GM12892 (cell line): ENCODE measurements at places on chromosomes 12 and 14.

DNA sequence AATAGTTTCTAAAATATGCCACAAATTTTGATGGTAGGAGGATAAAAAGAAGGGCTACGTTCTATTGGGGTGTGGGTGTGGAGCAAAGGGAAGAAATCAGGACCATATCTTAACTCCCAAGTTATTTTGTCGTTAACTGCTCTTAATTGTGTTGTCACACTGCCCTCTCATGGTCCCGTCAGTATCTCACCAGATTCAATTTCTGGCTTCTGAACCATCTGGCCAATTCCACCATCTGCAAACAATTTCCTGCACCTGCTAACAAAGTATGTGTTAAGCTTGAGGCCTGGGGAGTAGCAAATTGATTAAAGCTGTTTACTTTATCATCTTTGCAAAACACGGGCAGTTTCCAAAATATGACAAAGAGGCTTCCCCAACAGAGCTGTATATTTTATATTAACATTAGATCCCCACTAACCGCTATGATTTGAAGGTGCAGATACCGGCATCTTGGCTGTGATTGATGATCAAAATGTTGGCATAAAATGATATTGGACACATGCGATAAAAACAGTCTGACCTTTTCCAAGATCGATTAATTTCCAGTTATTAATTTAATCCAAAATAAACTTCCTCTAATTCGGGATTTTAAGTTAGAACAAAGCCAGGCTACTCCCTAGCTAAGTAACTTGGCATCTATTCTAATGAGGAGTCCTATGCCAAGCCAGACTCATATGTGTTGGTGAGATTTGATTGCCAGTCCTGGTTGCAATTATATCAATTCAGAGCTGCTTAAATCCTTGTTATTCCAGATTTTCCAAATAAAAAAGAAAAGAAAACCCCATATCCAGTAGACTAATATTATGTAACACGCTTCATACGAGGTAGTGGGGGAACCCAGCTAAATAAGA is 6.9 kb upstream of the DNM1L start:
- no peak for DNase-seq

- no peak for DNase-seq
Observed at GRCh38 chr14:76708028-76708427, 53.2 kb upstream of the VASH1 start.

GRCh38 chr12:52251367-52252051 is 18.5 kb downstream of the KRT7 start:
- DNase-seq: no peak

GRCh38 chr12:27161458-27162228 is 79.3 kb upstream of the C12orf71 start:
- DNase-seq: no peak

DNA sequence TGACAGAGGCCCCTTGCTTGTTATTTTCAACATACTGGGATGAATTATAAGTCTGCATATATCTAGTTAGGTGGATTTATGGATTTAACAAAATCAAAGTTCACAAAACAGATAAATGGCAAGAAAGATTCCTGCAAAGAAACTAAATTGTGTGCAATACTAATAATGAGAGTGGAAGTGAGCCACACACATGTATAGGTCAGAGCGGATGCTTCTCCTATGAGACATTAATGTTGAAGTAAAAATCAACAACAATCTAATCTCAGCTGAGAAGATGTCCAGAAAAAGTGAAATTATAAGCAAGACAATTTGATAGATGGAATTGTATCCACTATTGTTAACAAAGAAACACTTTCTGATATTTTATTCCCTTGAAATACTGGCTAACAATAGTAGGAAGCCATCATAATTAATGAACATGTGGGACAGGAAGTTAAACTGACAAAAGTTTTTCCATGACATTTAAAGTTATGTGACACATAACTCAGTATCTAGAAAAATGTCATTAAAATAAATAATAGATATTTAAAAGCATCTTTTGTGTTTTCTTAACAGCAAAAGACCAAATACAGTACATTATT is 39.7 kb downstream of the RAD51B start:
- DNase-seq: no peak

- no peak for DNase-seq
Observed at GRCh38 chr12:98745578-98746391, 100.7 kb downstream of the APAF1 start.

DNA sequence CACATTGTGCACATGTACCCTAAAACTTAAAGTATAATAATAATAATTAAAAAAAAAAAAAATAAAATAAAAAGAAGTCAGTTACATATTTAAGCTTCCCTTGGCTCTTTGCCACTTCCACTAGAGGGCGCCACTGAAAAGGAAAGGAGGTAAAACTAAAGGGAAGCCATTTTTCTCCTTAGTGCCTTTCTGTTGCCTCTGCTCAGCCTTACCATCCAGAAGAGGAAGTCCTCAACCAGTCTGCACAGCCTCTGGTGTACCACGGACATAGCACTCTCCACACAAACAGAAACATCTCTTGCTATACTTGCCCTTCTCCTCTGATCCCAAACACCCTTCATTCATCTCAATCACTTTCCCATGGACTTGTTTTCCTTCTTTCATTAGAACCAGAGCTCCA is 169.0 kb upstream of the EEA1 start:
- peak; percentile 10 for DNase-seq

DNA sequence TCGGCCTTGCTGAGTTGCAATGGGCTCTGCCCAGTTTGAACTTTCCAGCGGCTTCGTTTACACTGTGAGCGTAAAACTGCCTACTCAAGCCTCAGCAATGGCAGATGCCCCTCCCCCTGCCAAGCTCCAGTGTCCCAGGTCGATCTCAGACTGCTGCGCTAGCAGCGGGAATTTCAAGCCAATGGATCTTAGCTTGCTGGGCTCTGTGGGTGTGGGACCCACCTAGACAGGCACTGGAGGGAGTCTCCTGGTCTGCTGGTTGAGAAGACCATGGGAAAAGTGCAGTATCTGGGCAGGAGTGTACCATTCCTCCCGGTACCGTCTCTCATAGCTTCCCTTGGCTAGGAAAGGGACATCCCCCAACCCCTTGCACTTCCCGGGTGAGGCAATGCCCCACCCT is 88.2 kb downstream of the KLHL28 start:
- no peak for DNase-seq

- DNase-seq: no peak
Observed at GRCh38 chr14:96638041-96638855, 136.1 kb downstream of the PAPOLA start.

GRCh38 chr12:72491426-72491825 is 219.3 kb downstream of the TRHDE start:
- DNase-seq: no peak

DNA sequence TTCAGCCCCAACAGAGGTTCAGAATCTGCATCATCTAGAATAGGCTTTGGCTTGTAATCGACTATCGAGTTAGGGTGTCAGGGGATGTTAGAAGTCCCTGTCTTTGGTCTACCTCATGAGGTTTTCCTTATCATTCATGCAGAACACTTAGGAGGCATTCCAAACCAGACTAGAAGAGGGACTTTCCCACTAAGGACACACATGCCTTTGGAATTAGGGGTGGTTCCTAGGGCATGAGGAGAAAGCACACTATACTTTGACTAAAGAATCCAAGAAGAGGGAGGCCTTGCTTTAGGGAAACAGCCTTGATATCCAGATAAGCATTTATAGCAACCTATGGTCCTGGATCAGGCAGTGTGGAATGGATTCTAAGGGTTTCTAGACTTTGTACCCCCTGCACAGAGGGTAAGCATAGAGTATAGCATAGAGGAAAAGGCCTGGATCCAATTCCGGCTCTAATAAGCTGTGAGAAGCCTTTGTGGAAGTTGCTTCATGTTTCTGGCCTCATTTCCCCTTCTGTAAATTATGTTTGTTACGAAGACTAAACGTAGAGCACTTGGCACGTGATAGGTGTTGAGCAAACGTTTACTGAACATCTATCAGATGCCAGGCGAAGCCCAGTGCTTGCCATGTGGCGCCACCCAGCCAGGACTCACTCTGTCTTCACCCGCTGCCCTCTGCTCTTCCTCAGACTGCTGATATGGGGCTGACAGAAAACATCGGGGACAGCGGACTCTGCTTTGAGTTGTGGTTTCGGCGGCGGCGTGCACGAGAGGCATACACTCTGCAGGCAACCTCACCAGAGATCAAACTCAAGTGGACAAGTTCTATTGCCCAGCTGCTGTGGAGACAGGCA is 13.2 kb downstream of the ZNF219 start:
- DNase-seq: no peak

- no peak for DNase-seq
Observed at GRCh38 chr12:46667551-46667950, 158.2 kb downstream of the SLC38A4 start.

DNA sequence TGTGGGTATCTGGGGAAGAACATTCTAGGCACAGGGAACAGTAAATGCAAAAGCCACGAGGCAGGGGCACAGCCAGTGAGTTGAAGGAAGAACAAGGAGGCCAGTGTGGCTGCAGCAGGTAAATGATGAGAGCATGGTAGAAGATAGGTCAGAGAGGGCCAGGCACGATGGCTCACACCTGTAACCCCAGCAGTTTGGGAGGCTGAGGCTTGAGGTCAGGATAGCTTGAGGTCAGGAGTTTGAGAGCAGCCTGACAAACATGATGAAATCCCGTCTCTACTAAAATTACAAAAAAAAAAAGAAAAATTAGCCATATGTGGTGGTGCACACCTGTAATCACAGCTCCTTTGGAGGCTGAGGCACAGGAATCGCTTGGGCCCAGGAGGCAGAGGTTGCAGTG is 86.7 kb upstream of the ESRRB start:
- DNase-seq: no peak

DNA sequence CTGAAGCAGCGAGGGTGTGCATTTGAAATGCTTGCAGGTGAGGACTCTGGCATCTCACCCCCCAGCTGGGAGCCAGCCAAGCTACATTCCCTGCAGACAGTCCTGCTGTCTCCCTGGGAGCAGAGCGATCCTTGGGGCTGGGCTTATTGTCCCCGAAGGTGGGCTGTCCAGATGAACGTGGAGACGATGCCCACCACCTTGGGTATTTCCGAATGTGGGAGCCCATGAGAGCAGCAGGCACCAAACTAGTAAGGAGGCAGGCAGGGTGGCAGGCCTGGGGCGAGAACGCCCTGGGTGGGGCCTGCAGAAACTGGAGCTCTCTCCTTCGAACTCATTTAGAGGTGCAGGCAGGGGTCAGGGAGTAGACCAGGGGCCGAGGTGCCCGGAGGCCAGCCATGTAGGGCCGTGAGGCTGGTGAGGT is 18.5 kb downstream of the ZBTB42 start:
- no peak for DNase-seq

DNA sequence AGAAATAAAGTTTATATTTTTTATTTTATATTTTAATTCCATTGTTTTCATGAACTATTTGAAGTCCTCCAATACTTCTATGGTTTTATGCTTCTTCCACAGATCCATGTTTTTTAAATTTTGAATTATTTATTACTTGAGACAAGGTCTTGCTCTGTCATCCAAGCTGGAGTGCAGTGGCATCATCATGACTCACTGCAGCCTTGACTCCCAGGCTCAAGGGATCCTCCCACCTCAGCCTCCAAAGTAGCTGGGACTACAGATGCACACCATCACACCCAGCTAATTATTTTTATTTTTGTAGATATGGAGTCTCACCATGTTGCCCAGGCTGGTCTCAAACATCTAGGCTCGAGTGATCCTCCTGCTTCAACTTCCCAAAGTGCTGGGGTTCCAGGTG is 28.8 kb upstream of the DLGAP5 start:
- DNase-seq: no peak

DNA sequence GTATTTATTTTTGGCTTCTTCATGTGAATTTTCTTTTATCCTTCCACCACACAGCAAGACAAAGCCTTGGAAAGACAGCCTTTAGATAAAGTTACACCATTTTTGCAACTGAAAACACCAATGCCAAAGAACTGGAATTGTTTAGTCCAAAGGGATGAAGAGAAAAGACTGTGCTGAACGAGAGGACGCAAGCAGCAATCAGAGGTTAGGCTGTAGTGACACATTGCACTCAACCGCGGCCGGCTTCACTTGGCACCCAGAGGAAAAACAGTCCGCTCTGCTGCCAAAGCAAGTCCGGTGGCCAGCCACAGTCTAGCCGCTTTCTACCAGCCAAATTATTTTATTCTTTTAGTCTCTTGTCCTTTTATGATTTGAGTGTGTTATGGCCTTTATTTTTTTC is 49.1 kb upstream of the KCNJ8 start:
- no peak for DNase-seq

- DNase-seq: no peak
Observed at GRCh38 chr12:122481861-122482260, 18.9 kb downstream of the ZCCHC8 start.

- peak; percentile 17 for DNase-seq
Observed at GRCh38 chr14:22314183-22314820, 274.7 kb downstream of the DAD1 start.

GRCh38 chr12:70448371-70448770 is 82.3 kb downstream of the KCNMB4 start:
- DNase-seq: no peak

- DNase-seq: no peak
Observed at GRCh38 chr14:31122098-31122611, 85.4 kb downstream of the HECTD1 start.

DNA sequence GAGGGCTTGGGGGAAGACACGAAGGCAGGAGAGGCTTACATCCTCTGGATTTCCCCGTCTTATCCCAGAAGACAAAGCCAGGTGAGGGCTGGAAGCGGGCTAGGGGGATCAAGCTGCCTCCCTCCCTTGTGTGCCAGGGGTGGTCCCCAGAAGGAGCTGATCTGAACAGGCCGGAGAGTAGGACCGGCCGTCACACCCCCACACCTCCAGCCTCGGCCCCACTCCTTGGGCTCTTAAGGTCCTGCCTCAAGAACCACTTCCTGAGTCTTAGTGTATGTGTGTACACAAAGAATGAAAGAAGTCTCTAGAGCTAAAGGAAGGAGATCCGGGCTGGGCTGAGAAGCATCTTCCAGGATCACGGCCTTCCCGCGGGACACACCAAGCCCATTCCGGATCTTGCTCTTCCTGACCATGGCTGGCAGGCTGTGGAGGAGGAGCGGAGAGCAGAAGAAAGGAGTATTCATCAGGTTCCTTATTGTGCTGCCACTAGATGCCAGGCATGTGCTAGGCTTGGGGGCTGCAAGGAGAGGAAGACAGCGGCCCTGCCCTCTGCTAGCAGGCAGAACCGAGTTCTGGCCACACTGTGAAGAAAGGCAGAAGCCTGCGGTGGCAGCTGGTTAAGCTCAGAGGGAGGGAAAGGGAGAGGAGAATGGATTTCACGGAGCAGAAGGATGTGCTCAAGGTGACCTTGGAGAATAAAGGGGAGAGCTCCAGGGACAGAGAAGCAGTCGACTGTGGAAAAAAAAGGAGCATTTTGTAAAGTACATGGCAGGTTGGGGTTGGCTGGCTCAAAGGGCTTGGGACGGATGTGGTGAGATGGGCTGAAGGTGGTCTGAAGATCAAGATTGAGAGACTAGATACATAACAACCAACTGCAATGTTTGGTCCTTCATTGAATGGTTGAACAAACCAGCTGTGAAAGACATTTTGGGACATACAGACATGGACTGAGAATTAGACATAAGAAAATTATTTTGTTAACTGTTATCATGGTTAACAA is 1.3 kb upstream of the CD63 start:
- no peak for DNase-seq

DNA sequence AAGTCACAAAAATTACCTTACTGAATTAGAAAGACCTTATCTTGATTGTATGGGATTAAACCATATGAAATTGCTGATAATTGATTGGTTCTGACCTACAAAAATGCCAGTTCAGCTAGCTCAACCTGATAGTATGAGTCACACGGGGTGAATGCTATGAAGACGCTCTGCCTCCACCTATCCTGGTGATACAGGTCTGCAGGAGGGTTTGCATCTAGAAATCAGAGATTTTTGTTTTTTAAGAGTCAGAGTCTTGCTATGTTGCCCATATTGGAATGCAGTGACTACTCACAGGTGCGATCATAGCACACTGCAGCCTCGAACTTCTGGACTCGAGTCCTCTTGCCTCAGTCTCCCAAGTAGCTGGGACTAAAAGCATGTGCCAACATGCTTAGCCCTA is 120.4 kb downstream of the HMGA2 start:
- no peak for DNase-seq

- peak; percentile 65 for DNase-seq
Observed at GRCh38 chr12:128969480-128970055, 116.3 kb downstream of the GLT1D1 start.
